ENCODE measurements at places on chromosomes 4 and X.

- DNase-seq: no peak
These were observed 101.0 kb downstream of the GATB start for GRCh38 chr4:151659601-151660364.

DNA sequence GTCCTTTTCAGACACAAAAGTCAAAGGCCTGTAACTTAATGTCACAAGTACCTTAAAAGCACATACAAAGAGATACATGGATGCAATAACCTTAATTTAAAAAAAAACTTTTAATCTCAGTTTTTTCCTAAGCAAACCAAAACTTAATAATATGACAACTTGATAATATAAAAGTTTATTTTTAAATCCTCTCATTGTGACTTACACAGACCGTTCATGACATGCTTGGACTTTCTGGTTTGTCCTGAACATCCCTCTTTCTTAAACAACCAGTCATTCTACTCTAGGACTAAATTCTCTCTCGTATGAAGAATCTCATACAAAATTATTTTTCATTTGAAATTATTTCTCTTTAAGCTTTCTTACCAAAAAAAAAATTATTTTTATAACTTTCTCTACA, 43.1 kb upstream of the CYP2U1 start:
- DNase-seq: no peak

GRCh38 chrX:138710866-138711341, 613 bp downstream of the FGF13 start:
- DNase-seq: no peak

GRCh38 chr4:170818786-170819185, 729.0 kb upstream of the AADAT start:
- no peak for DNase-seq

DNA sequence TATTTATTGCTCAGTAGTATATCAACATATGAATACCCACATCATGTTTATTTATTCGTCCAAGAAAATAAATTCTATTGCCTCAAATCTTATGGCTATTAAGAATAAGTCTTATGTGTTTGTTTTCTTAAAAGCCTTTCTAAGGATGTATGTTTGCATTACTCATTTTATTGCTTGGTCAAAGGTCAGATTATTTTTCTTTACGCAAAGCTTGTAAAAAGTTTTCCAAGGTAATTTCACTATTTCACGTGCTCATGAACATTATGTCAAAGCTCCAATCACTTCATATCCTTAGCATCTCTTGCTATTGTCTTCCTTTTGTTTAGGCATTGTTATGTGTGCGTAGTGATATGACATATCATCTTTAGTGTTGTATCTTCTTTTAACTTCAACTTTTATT, 258.5 kb upstream of the FSTL5 start:
- DNase-seq: no peak

- no peak for DNase-seq
These were observed 31.5 kb upstream of the LNX1 start for GRCh38 chr4:53622739-53623151.

DNA sequence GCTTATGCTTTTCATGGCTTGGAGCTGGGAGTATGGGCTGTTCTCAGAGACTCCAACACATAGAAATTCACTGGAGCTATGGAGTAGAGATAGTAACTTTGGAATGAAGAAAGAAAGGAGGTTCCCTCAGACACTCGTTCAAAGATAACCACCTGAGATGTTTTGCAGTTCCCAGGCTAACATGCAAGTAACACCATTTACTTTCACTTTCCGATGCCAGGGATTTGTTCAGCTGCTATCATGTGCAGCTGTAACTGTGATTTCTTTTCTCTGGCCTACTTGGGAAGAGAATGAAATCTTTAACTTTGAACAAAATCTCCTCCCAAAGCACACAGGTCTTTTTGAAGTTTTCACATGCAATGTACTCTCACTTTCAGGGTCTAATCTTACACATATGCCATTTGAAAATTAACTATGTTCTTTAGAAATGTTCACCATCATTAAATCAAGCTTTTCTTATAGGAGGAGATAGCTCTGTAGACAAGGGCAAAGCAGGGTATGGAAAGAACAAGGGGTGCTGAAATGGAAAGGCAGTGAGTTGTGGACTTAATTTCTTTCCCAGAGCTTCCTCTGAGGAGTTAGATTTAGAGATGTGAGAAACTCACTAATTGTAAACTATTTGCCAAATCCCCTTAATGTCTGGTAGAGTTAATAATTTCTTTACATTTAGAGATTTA, 514.3 kb downstream of the PDHA2 start:
- DNase-seq: no peak

DNA sequence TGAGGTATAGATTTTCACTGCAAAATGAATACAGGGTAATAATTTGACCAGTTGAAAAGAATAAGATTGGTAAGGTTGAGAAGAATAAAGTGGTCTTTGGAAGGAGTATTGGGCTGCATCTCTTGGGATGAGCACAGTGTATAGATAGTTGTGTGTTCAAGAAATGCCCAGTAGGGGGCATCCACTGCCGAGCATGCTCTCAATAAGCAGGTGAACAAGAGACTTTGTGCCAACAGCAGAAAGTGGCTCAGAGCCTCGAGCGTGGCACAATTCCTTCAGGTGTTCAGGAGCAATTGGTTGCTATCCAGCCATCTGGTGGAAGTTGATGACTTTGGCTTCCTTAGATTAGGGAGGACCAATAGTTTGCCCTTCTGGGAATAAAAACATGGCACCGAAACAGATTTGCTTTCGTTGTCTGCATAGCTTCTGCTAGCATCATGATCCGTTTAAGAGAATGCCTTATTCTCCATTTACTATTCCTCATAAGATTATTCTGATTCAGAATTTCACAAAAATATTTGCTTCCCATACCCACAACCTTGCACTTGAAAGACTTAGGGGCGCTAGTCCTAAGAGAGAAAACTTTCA, 258.1 kb upstream of the NEIL3 start:
- DNase-seq: no peak

GRCh38 chr4:184396570-184397515, 77.5 kb downstream of the IRF2 start:
- no peak for DNase-seq

DNA sequence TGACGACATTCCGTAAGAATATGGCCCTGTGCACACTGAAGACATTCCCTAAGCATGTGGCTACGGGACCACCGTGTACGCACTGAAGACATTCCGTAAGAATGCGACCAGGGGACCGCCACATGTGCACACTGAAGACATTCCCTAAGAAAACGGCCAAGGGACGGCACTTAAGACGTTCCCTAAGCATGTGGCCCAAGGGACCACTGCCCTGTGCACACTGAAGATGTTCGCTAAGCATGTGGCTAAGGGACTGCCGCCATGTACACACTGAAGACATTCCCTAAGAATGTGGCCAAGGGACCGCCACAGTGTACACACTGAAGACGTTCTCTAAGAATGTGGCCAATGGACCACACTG, 21.4 kb downstream of the DHRSX start:
- no peak for DNase-seq

DNA sequence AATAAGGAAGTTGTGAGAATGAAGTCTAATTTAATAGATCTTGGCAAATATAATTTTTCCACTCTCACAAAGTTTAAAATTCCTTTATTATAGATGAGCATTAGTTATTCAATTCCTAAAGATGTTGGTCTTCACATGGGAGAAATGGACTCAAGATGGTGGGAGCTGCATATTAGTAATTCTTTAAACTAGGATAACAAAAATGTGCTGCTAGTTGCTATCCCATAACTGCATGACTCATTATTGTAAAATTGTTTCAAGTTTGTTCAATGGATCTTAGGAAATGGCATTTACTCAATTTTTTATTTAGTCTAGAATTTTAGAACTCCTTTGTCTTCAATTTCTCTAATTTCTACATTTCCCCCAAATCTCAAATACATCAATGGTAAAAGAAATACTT, 155.8 kb downstream of the ATP10D start:
- DNase-seq: no peak

GRCh38 chrX:49277535-49277830, 7.9 kb downstream of the PPP1R3F start:
- DNase-seq: no peak

DNA sequence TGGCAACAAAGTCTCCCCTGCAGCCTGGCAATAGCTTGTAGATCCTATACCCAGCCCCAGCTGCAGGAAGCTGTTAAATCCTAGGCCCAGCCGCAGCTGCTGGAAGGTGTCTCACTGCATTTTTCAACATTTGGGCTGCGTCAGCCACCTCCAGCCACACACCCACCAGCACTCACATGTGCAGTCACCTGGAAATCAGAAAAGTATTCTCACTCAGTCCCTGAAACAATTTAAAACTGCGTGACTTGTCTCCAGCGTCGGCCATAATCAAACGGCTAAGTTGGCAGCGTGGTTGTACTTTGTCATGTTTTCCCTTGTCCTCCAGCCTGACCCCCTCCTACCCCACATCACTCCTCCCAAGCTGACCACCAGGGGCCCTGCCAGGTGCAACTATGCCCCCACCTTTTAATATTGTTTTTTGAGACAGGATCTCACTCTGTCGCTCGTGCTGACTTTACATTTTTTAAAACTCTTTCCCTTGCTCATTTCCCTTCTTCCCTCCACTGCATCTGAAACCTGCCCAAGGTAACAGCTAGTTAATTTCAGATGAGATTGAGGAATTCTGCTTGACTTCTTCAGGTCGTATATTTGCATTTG, 97.2 kb upstream of the FRG1 start:
- no peak for DNase-seq

- no peak for DNase-seq
These were observed 126.1 kb downstream of the ARHGEF9 start for GRCh38 chrX:63658920-63659319.

All from stimulated activated CD4-positive, alpha-beta T cell treated with anti-CD3 and anti-CD28 coated beads, Interleukin-15, amount 100 ng/mL, for 1 hour (primary cell).